Adipose tissue (tissue), 3 donors: ENCODE measurements at places on chromosomes 11 and 22. TPM values are rescaled to one million over a fixed set of nuclear protein-coding genes. Genes with fewer than 3 reads are reported as not detected.

Gene FOLR1
- not detected for polyA plus RNA-seq

Gene ADAMTS8
- polyA plus RNA-seq: 0.28 TPM

Gene OR52E8
- not detected for polyA plus RNA-seq

Gene OR8G1
- not detected for polyA plus RNA-seq

Gene KCNJ1
- polyA plus RNA-seq: not detected

Gene IMMP1L
- polyA plus RNA-seq: 9.6 TPM

Gene B3GAT1
- polyA plus RNA-seq: 1.7 TPM

Gene MICAL3
- polyA plus RNA-seq: 12.1 TPM

Gene TEX12
- polyA plus RNA-seq: not detected

Gene CNGA4
- 0.13 TPM for polyA plus RNA-seq

Gene GVQW3
- polyA plus RNA-seq: 0.34 TPM
